ENCODE measurements at places on chromosomes 13 and 19.
A peak's percentile ranks its signal among the peaks of the same experiment; 100 is the strongest.

- DNase-seq: no peak
Measured at GRCh38 chr13:112253631-112254030, 122.5 kb upstream of the SPACA7 start.

- DNase-seq: no peak
Measured at GRCh38 chr19:1850809-1851653, 2.7 kb upstream of the REXO1 start.

- no peak for DNase-seq
Measured at GRCh38 chr13:95279016-95279415, 22.2 kb downstream of the ABCC4 start.

GRCh38 chr13:27174766-27175455 lies 3.3 kb upstream of the USP12 start:
- DNase-seq: no peak

GRCh38 chr13:51326777-51327176 lies 12.7 kb upstream of the SERPINE3 start:
- no peak for DNase-seq

GRCh38 chr13:99009987-99010551 lies 32.2 kb upstream of the DOCK9 start:
- DNase-seq: no peak

DNA sequence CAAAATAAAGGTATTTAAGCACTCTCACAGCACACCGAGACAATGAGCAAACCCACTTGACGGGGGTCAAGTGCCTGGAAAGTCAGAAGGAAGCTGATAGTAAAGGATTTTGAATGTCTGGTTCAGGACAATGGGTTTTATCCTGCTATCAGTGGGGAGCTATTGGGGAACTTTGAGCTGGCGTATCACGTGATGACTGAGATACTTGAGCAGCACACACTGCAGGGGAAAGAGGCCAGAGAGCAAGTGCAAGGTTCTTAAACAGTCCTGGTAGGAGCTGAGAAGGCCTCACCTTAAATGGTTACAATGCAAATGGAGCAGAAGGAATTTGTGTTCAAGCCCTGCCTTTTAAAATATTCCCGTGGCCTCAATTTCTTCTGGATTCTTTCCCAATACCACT lies 225.3 kb downstream of the LACC1 start:
- no peak for DNase-seq

- DNase-seq: peak; percentile 58
Measured at GRCh38 chr19:42121656-42122069, 10.6 kb downstream of the POU2F2 start.

GRCh38 chr13:60431108-60431700 lies 34.2 kb downstream of the TDRD3 start:
- DNase-seq: peak; percentile 80

GRCh38 chr13:86425170-86425815 lies 626.1 kb upstream of the SLITRK6 start:
- DNase-seq: no peak

DNA sequence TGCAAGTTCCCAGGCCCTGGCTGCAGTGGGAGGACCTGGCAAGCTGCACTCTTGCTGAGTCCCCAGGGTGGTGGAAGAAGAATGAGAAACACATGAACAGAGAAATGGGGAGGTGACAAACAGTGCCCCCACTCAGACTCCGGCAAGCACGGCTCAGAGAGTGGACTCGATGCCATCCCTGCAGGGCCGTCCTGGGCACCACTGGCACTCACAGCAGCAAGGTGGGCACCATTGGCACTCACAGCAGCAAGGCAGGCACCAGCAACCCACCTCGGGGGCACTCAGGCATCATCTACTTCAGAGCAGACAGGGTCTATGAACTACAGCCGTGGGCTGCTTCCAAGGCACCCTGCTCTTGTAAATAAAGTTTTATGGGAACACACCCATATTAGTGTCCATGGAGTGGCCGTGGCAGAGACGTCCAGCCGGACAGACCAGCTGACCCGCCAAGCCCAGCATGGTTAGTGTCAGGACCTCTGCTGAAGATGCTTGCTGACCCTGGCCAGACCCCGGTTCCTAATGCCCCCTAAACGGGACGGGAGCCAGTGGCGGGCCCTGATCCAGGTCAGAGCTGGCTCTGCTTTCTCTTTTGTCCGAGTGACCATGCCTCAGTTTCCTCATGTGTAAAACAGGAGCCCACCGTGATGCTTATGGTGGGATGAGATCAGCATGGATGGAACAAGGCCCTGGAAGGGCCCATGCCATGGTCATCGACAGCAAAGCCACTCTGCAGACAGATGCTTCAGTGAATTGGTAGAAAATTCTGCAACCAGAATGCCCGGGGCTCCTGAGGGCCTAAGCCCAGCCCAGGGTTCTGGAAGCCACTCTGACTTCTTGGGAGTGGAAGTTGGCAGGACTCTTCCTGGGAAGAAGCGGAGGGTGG lies 2.1 kb upstream of the F10 start:
- no peak for DNase-seq

DNA sequence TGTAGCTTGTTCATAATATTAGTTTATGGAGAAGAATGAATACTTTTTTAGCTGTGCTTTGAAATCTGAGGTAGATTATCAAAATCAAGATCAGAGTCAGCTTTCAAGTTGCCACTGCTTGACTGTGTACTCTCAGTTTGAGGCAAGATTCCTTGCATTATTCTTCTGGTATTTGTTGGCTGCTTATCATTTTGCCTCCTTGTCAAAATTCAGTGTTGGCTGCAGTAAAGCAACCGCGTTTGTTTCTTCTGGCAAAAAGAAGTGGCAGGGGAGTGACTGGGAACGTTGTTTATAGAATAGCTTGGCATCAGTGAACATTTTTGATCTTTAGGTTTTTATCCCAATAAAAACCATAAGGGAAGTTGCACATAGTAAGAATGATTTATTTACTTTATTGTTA lies 419.3 kb upstream of the GPC6 start:
- no peak for DNase-seq

DNA sequence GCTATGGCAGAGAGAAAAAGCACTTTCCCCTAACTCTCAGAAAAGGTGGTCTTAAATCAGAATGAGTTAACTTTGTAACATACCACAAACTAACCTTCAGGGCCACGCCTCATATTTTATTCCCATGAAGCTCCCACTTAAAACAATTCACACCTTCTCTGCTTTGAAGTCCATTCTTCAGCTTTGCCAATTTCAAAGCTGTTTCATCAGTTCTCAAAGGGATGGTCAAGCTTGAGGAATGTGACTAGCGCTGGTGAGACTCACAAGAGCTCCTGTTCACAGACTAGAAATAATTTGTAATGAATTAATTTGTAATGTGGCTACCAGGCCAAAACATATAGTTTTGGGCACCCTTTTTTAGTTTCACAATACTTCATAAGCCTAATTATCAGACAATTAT lies 68.2 kb downstream of the STK24 start:
- no peak for DNase-seq

DNA sequence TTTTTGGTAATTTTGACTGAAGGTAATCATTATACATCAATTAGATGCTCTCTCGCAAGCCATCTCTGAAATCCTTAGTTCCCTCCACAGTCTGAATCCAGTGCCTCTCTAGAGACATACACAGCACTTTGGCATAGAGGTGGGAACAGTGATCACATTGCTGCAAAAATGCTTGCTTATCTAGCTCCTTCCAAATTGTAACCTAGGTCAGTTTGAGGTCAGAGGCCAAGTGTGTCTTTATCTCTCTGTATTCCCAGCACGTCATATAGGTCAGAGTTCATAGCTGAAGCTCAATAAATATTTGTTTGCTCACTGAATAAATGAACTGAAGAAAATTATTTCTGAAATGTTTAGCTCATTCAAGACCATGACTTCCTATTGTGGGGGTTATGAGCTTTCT lies 462.5 kb downstream of the DIAPH3 start:
- no peak for DNase-seq

DNA sequence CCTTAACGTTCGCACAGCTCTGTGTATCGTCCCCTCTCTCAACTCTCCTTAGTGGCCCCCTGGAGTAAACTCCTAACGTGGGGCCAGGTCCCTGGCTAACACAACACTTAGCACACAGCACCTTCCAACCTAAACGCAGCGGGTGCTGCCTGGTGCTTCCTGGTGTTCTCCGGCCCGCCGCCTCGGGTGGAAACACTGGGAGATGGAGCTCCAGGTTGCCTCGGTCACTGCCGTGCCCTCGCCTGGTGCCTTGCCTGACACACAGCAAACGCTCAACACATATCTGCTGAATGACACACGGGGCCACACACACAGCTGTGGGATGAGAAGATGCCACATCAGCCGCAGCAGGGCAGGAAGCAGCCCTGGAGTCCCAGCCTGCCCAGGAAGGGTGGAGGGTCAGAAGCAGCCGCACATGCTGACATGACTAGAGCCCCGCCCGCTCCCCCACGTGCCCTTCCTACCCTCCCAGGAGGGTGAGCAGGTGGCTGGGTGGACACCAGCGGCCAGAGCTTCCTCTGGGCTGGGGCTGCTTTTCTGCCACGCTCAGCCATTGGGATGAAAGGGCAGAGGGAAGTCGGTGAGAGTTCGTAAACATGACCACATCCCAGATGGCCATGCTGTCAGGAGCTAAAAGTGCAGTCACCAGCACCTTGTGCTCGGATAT lies 6.6 kb downstream of the PEPD start:
- no peak for DNase-seq

DNA sequence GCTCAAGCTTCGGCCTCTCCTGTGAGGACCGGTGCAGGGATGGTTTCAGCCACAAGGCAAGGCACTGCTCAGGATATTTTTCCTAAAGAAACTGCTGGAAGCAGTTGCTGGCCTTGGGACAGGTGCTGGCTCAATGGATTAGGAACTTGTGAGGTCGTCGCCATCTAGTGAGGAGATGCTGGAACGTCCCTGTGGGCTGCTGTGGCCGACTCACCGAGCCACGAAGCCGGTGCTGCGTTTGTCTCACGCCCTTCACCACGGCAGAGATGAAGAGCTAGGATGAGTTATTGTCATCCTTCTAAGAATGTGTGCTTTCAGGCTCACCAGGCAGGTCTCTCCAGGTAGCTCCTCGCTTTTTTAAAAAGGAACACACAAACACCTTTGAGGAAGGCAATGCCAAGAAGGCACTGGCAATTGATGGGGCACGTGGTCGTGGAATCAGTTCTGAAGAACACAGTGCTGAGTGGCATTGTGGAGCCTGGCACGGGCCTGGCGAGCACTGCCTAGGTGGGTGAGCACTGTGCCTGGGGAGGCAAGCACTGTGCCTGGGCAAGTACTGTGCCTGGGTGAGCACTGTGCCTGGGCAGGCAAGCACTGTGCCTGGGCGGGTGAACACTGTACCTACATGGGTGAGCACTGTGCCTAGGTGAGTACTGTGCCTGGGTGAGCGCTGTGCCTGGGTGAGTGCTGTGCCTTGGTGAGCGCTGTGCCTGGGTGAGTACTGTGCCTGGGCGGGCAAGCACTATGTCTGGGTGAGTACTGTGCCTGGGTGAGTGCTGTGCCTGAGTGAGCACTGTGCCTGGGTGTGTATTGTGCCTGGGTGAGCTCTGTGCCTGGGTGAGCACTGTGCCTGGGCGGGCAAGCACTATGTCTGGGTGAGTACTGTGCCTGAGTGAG lies 140.4 kb downstream of the TEX29 start:
- peak; percentile 90 for DNase-seq

- DNase-seq: no peak
Measured at GRCh38 chr13:49789968-49790367, 2.5 kb downstream of the KPNA3 start.

- DNase-seq: no peak
Measured at GRCh38 chr13:111034811-111035210, 80.3 kb upstream of the ARHGEF7 start.

GRCh38 chr13:76864259-76864658 lies 21.9 kb downstream of the KCTD12 start:
- no peak for DNase-seq

DNA sequence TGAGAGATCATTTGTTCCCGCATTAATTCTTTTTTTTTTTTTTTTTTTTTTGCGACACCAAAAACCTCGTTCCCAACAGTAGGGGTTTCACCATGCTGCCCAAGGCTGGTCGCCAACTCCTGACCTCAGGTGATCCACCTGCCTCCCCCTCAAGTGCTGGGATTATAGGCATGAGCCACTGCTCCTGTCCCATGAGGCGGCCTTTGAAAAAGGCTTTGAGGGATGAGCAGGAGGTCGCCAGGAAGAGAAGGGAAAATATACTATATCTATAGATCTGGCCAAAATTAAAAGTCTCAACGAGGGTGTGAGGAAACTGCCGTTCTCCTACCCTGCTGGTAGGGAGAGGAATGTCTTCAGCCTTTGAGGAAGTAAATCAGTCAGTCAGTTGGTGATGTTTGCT lies 26.2 kb downstream of the ZNF473 start:
- DNase-seq: no peak

DNA sequence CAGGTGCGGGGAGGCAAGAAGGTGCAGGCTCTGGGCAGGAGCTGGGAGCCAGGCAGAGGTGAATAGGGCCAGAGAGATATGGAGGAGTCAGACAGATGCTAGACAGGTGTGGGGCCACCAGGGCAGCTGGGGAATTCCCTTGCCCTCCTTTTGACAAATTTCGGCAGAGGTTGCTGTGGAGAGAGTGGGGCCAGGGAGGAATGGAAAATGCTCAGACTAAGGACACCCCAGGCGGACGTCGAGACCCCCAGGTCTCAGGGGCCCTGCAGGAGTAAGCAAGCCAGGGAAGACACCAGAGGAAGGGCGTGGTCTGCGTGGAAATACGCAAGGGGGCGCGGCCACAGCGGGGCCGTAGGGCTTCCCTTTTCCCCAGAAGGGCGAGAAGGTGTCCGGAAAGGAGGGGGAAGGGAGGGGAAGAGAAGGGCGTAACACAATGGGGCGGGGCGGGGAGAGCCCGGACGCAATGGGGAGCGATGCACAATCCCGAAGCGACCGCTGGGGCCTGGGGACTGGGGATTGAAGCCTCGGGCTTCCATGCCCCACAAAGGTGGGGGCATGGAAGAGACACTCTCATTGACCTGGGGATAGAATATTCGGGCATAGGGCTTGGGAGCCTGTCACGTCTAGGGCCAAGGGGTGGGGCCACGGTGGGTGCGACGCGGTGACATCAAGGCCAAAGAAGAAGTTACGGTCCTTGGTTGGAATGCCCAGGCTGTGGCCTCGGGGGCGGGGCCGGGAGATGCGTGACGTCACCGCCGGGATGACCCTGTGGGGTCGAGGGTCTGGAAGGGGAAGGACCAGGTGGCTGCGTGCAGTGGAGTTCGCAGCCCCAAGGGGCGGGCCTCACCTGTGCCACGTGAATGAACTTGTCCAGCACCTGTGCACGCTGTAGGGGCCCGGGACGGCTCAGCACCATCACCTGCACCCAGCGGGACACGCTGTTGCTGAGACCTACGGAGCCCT lies 8.2 kb downstream of the RASGRP4 start:
- DNase-seq: peak; percentile 36

DNA sequence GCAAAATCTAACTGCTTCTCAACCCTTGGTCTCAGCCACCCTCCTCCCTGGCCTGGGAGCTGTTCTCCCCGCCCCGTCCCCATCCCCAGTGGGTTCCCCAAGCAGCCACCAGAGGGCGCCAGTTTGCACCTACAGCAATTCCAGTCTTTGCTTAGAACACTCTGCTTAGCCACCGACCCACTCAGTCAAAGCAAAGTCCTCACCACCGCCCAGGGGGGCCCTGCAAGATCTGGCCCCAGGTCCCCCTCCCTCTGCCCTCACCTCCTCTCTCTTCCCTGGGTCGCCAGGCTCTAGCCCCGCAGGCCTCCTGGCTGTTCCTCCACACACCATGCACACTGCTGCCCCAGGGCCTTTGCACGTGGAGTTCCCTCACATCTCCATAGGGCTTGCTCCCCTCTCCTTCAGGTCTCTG lies 12.4 kb downstream of the TMEM143 start:
- DNase-seq: peak; percentile 47

- no peak for DNase-seq
Measured at GRCh38 chr19:15234431-15235130, 2.3 kb upstream of the EPHX3 start.

Measured in Ammon's horn (tissue), 1 donor.